ENCODE measurements at places on chromosomes 12 and 14.

DNA sequence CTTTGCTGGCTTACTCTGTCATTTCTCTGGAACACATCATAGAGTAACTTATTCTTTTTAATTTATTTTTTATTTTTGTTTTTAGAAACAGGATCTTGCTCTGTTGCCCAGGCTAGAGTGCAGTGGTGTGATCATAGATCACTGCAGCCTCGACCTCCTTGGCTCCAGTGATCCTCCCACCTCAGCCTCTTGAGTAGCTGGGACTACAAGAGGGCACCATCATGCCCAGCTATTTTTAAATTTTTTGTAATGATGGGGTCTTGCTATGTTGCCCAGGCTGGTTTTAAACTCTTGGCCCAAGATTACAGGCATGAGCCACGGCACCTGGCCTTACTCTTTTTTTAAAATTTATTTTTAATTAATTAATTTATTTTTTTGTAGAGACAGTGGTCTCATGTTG lies 32.2 kb upstream of the RD3L start:
- no peak for DNase-seq

GRCh38 chr14:24095271-24096068 lies 1.4 kb downstream of the PCK2 start:
- DNase-seq = peak; percentile 75

DNA sequence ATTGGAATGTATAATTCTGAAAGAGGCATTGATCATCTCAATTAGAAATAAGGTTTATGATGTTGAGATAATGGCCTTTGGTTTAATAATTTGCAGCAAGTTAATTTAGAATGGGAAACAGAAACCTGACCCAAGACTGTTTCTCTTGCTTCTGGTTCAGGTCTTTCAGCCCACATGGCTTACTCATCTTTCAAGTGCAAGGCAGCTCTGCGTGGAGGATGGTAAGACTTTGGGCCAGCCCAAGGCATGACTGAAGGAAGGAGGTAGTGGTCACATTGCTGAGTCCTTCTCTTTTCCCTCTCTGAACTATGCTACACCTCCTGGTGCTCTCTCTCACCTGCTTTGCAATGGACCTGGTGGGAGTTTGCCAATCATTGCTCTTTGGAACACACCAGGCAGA lies 98.7 kb downstream of the CAND1 start:
- no peak for DNase-seq

- peak; percentile 24 for DNase-seq
Observed at GRCh38 chr12:89245090-89245489, 107.2 kb downstream of the DUSP6 start.

DNA sequence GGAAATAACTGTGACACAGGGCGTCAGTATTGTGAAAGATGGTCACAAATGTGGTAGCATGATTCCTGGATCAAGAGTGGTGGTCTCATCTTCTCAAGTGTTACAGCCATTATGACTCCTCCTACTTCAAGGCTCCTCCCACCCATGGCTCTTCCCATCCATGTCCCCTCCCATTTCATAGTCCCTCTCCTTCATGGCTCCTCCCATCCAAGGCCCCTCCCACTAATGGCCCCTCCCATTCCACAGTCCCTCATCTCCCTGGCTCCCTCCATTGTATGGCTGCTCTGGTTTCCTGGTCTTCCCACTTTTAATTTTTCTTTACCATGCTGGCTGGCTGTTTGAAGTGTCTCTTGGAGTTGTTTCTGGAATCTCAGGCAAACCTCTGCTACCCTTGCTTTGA lies 1375.2 kb upstream of the TMEM132C start:
- DNase-seq = no peak

- DNase-seq = no peak
Observed at GRCh38 chr12:2344476-2344875, 291.7 kb downstream of the CACNA1C start.

GRCh38 chr14:31950764-31951637 lies 126.1 kb upstream of the ARHGAP5 start:
- DNase-seq = no peak

DNA sequence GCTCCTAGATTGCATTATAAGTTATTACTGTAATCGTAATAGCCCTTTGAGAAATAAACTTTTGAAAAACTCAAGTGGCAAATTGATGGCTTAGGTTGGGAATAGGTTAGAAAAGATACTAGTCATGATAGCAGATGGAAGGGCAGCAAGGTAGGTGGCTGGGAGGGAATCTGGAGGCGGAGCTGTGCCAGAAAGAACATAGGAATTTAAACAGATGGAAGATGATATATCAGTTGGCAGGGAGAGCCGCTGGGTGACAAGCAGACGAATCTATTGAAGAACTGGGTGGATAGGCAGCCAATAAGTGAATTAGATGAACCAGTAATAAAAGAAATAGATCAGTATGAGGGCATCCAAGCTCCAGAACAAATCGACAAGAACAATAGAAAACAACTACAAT lies 142.1 kb downstream of the CNTN1 start:
- DNase-seq = no peak

- DNase-seq = no peak
Observed at GRCh38 chr12:84738481-84738972, 174.1 kb downstream of the SLC6A15 start.

GRCh38 chr12:47741340-47741703 lies 16.0 kb upstream of the ENDOU start:
- peak; percentile 55 for DNase-seq

DNA sequence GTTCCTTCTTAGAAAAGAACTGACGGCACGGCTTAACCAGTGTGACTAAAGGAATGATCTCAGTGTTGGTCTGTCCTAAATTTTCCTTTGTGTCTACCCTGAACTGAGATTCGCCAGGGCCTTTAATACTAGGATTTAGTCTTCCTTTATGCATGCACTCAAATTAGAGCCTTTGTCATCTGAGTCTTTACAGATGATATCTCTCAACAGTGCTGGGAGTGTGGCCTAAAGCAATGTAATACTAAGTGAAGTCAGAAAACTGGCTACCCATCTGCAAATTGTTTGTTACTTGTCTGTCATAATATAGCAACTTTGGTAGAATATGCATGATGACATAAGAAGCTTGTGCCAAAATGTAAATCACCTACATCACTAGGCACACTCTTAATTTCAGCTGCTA lies 95.4 kb downstream of the PTPRO start:
- DNase-seq = no peak

DNA sequence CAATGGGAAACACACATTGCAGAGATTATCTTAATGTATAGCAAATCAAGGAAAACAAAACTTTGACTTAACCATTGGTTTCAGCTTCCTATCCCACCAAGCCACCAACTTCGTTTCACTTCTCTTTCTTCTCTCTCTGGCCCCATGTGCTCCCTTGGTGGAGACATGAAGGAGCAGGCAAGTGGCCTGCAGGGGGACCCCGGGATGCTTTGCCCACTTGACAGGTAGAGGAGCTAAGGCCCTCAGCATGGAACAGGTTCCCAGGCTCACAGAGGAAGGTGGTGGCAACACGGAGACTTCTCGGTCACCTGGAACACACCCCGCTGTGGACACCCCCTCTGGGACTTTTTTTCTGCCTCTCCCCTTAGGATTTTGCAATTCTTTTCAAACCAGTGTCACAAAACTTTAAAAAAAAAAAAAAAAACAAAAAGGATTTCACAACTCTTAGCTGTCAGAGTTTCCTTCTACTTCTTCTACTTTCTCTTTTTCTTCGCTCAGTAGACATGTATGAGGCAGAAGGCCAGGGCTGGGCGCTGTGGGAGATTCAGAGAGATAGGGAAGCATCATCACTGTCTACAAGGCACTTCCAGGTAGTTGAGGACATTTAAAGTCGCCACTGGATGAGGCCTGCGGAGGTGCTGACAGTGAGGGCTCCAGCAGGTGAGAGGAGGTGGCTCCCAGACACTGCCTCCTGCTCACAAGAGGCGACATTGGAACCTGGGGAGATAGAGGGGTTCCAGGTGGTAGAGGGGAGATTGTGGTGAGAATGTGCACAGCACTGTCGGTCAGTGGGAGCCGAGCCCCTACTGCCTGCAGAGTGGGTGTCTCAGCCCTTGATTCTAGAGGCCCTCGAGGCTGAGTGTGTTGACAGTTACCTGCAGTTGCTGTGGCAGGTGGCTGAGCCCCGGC lies 119.6 kb downstream of the GCH1 start:
- DNase-seq = peak; percentile 76

- DNase-seq = no peak
Observed at GRCh38 chr12:101710288-101710687, 12.8 kb downstream of the CHPT1 start.

GRCh38 chr14:67532998-67533753 lies at the start of gene PLEKHH1:
Gene PLEKHH1 (plus strand): TSS chr14:67533290. CDS start chr14:67541868, 8,578 bp downstream.
- peak; percentile 51 for DNase-seq

GRCh38 chr14:27435923-27436670 lies 838.3 kb upstream of the NOVA1 start:
- no peak for DNase-seq

DNA sequence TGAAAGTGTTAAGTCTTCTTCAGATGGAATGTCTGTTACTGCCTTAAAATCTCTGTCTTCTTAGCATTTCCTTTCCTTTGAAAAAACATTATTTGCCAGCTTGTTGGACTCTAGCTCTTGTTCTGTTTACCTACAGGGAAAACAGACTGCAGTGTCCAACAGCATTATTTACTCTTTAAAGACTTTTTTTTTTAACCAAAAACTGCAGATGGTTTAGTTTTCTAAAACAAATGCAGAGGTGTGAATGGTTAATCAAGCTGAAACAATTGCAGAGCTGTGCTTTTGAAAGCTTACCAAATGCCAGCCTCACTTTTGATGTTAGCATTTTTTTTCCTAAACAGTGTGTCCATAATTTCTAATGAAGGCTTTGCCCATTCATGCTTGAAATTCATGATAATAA lies 323.3 kb downstream of the TMEM117 start:
- DNase-seq = no peak

- DNase-seq = no peak
Observed at GRCh38 chr14:72889366-72889765, 4.5 kb downstream of the DPF3 start.

- no peak for DNase-seq
Observed at GRCh38 chr12:67889931-67890330, 99.3 kb upstream of the IFNG-AS1 start.

- DNase-seq = no peak
Observed at GRCh38 chr12:29673346-29673745, 110.4 kb downstream of the TMTC1 start.

DNA sequence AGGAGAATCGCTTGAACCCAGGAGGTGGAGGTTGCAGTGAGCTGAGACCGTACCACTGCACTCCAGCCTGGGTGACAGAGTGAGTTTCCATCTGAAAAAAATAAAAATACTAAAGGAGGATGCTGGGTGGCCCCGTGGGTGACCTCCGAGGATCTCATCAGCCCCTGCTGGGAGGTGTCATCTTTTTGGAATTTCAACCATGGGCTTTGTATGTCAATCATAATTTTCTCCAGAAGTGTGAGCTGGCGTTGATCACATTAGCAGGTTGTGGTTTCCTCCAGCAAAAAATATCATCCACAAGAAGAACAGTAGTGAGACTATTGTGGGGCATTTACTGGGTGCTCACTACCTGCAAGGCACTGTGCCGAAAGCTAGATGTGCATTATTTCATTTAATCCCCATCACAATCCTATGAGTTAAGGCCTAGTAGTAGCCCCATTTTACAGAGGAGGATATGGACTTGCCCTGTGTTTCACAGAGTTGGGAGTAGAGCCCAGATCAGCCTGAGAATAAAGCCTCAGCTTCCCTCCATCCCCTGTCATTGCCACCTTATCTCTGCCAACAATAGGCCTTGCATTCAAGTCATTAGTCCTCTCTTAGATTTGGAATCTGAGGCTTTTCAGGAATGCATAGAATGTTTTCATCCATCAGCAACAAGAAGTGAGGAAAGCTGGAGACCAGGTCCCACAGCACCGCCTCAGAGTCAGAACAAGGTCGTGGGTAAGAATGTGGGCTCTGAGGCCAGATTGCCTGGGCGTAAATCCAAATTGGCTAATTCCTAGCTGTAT lies 39.8 kb downstream of the SVOP start:
- DNase-seq = no peak

- DNase-seq = no peak
Observed at GRCh38 chr12:104685366-104685765, 228.6 kb downstream of the CHST11 start.

DNA sequence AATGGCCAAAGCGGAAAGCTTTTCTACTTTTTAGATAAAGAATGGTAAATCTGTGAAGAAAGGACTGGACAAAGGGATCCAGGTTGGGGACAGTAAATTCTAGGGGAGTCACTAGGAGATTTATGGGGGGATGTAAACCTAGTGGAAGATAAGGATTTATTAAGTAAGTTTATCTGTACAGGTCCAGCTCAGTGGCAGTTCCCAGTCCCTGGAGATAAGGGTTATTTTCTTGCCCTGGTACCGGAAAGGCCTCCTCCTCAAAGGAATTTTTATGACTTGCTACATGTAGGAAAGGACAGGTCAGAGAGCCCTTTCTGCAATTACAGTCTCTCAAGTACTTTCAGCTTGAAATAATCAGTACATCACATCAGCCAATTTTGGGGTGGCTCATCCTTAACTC lies 72.6 kb upstream of the BICD1 start:
- DNase-seq = no peak

GRCh38 chr12:110688446-110689280 lies at the start of gene HVCN1:
Gene HVCN1 (minus strand): TSS chr12:110689115. CDS start chr12:110683245, 5,870 bp downstream.
- DNase-seq = peak; percentile 39

DNA sequence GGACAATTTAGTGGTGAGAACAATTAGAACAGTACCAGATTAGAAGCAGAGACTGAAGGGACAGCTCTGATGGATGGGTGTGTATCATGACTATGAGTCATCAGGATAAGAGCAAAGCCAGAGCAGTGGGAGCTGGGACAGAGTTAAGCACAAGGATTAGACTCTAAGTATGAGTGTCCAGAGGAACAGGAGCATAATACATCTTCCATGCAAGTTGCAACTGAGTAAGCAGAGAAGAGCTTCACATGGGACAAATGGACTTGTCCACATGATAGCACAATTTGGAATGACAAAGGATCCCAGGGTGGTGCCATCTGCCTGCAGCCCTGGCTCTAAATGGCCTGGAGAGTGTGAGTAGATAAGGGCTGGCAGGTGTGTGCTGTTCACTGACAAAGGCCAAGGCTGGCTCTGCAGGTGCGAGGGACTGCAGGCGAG lies 226.4 kb upstream of the CAND1 start:
- no peak for DNase-seq

DNA sequence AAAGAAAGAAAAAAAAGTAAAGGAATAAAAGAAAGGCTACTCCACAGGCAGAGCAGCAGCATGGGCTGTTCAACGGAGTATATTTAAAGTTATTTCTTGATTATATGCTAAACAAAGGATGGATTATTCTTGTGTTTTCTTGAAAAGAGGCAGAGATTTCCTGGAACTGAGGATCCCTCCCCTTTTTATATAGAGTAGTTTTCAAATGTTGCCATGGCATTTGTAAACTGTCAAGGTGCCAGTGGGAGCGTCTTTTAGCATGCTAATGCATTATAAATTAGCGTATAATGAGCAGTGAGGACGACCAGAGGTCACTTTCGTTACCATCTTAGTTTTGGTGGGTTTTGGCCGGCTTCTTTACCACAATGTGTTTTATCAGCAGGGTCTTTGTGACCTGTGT lies 383.0 kb downstream of the PCNX1 start:
- no peak for DNase-seq

GRCh38 chr12:118371321-118372282 lies 1.1 kb downstream of the TAOK3 start:
- peak; percentile 46 for DNase-seq

GRCh38 chr12:53593707-53594106 lies 32.5 kb downstream of the ATF7 start:
- no peak for DNase-seq
